A673 (cell line): ENCODE measurements at places on chromosomes 3 and 15. TPM values are rescaled to one million over a fixed set of nuclear protein-coding genes. Genes with fewer than 3 reads are reported as not detected.

DNA sequence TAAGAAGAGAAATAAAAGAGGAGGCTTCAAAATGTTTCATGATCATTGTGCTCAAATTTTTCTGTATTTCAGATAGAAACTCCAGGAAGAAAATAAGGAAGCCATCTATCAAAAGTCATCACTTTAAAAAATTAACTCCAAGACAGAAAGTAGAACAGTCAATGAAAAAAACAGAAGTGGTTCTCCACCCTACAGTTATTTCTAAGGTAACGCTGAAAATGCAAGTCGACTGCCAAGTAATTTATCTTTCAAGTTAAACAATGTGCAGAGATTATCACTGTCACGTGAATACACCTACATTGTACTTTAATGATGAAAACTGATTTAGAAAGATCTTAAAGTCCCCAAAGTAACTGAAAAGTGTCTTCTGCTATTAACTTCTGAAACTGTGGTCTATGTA lies 78.5 kb upstream of the SNRPA1 start:
- DNase-seq = no peak

DNA sequence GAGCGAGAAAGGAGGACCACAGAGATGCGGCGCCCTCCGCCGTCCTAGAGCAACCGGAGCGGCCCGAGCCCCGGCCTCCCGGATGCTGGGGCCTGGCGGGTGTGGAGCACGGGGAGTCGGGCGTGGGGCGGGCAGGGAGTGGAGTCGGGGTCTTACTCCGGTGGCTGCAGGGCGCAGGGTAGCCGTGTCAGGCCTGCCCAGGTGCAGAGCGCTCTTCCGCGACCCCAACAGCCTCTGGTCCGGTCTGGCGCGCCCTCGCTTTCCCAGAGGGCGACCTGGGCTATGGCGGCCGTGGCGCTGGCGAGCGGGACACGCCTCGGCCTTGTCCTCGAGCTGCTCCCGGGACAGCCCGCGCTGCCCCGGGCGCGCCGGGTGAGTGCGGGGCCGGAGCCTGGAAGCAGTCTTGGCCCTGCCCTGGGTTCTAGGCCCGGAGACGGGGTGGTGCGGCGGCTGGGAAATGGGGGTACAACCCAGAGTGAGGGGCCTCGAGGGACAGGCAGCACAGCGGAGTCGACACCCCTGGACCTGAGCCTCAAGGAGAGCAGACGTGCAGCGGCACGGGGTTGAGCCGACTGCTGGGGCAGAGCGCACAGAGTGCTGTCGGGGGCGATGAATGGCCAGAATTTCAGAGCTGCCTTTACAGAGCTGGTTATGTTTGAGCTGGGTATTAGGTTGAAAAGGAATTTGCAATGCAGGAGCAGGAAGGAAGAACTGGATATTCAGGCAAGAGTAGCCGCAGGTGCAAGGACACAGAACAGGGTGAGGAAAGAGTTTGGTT lies at the start of gene ZNF662:
TSS of gene ZNF662 (plus strand) at position 73 of the 778 bp plus-strand sequence. CDS start 1,973 bp downstream, outside the sequence.
- no peak for DNase-seq

GRCh38 chr3:50599716-50600118 lies 11.9 kb downstream of the CISH start:
- DNase-seq = no peak

- DNase-seq = peak; percentile 35
Measured at GRCh38 chr3:88440701-88441100, 290.9 kb downstream of the C3orf38 start.

DNA sequence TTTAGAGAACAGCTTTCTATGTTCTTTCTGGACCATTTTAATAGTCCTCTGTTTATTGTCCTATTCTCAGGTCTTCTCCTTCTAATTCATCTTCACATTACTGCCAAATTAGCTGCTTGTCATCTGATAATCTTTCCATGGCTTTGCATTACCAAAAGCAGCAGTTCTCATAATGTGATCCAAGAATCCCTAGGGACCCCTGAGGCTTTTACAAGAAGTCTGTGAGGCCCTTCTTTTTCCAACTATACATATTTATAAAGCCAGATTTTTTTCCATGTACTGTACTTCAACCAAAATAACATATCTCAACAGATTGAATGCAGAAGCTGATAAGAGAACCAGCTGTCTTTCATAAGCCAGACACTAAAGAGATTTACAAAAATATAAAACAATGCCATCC lies 162.5 kb upstream of the BFSP2 start:
- peak; percentile 56 for DNase-seq

- no peak for DNase-seq
Measured at GRCh38 chr15:70503798-70504298, 259.5 kb downstream of the UACA start.

GRCh38 chr3:34213478-34213877 lies 415.0 kb downstream of the PDCD6IP start:
- peak; percentile 75 for DNase-seq

- no peak for DNase-seq
Measured at GRCh38 chr3:8841472-8841871, 72.1 kb upstream of the OXTR start.

GRCh38 chr3:186746008-186746407 lies 28.8 kb downstream of the KNG1 start:
- peak; percentile 90 for DNase-seq

- no peak for DNase-seq
Measured at GRCh38 chr3:38136393-38136776, 542 bp downstream of the ACAA1 start.

GRCh38 chr15:53976844-53977392 lies 1.3 kb upstream of the UNC13C start:
- no peak for DNase-seq

DNA sequence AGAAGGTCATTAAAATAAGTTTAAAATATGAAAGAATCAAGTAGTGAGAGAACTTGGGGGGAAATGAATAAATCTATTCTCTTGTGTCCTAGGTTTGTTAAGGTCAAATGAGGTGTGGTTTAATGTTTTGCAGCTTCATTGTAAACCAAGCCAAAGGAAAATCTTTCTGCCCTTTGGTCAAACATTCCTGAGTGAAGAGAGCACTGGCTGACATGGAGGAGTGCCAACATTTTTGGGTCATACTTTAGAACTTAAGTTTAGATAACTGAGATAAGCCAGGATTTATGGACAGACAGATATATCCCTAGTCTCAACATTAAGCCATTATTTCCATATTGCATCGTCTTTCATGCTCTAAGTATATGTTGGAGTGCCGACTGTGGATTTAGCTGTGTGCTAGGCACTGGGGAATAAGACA lies 66.4 kb downstream of the PTPRG start:
- DNase-seq = no peak

GRCh38 chr3:113952921-113953320 lies 5.1 kb downstream of the ZDHHC23 start:
- no peak for DNase-seq

GRCh38 chr3:16467393-16467792 lies 46.1 kb downstream of the RFTN1 start:
- DNase-seq = no peak

DNA sequence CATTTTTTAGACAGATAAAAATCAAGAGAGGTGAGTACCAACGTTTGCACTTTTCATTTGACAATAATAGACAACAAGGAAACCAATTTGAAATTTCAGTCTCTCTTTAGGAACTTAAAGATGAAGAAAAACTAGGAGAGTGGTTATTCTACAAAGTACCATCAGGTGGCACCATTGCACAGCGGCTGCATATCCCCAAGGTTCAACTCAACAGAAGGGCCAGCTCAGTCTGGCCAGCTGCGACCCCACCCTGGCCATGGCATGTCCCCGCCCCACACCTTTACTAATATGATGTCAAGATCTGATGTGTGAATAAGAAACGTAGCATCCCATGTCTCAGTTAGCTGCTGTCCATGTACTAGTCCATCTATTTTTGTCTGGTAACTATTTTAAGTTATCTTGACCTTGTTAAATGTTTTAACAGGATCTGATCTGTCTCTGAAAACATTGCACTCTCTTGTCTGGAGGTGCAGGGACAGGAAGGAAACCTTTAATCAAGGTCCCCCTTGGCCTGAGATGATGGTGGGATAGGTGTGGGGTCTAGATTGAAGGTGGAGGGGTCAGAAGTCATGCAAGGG lies 35.5 kb upstream of the CGNL1 start:
- peak; percentile 68 for DNase-seq

DNA sequence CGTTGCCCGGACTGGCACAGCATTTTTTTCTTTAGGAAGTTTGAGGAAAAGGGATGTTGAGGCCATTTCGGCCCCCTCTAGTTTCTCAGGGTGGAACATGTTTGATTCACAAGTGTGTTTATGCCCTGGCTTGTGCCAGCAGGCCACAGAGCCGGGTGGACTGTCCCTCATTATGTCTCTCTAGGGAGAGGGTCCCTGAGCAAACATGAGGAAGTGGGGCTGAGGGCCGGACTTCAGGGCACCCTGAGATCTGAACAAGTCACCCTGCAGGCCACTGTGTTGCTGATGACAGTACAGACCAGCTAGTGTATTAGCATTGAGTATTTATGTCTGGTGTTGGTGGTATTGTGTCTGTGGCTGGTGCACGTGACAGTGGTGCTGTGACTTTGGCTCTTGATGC lies 34.9 kb downstream of the RNU5B-1 start:
- DNase-seq = no peak

GRCh38 chr3:46663591-46664135 lies 29.8 kb downstream of the ALS2CL start:
- DNase-seq = no peak

GRCh38 chr3:21954709-21955108 lies 203.7 kb upstream of the ZNF385D start:
- no peak for DNase-seq

DNA sequence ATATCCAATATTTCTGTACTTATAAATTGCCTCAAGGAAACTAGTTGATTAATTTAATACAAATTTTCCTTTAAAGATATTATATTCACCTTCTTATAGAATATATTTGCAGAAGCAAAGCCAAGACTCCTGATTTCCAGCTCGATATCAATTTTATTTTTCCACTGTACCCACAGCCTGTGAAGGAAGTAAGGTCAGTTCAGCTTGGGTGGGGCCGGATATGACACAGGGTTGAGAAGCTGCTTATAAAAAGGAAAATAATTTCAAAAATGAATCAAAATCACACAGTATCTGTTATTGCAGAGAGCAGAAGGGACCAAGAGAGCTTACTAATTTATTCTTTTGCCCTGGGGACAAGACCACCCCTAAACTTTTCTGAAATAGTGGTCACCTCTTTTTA lies 491.4 kb downstream of the TUSC7 start:
- DNase-seq = no peak

- DNase-seq = no peak
Measured at GRCh38 chr3:180881065-180881801, 31.2 kb upstream of the FXR1 start.

- no peak for DNase-seq
Measured at GRCh38 chr3:11305509-11305908, 33.3 kb downstream of the ATG7 start.

- no peak for DNase-seq
Measured at GRCh38 chr3:102400142-102400541, 34.7 kb upstream of the ZPLD1 start.

DNA sequence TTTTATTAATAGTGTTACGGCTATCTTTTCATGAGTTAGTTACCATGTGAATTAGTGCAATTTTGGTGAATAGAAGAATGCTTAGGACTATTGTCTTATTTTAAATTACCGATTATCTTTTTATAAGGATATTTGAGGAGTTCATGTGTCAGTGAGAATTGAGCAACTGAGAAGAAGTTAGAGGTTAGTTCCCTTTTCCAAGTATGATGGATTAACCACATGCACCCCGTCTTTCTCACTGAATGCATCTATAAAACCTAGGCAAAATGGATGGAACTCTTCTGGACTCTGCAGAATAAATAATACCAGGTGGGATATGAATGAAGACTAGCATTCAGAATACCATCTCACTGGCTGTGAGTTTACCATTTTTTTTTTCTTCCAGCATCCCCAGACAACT lies 74.3 kb downstream of the TCF12 start:
- DNase-seq = no peak

- DNase-seq = peak; percentile 16
Measured at GRCh38 chr3:190807719-190808375, 54.6 kb downstream of the GMNC start.

DNA sequence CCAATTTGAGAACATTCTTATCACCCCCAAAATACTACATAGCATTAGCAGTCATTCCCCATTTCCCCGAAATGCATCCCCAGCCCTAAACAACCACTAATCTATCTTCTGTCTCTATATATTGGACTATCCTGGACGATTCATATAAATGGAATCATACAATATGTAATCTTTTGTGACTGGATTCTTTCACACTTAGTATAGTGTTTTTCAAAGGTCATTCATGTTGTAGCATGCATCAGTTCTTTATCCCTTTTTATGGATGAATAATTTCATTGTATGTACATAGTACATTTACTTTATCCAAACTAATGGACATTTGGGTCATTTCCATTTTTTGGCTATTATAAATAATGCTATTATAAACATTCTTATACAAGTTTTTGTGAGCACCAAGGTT lies 27.5 kb upstream of the EIF1B start:
- no peak for DNase-seq

DNA sequence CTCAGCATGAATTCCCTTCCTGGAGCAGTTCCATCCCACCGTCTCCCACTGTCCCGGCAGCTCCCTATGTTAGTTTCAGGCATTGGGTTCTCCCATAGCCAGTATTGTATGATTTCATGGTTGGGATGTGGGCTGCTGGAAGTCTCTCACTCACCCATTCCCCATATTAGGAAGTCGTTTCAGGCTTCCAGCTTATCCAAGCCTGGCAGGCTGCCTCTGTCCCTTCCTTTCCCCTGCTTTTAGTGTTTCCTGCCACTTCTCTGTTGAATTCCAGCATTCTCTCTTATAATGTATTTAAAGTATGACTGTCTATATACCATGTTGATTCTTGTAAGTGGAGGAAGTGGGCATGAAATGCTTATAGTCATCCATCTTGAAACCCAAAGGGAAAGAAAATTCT lies 309.7 kb upstream of the RBMS3 start:
- no peak for DNase-seq

Gene SYNPR
- 14.7 and 17.6 TPM in 2 replicates for total RNA-seq

Gene TMEM40
- not detected in 2 replicates for total RNA-seq

Gene SNRPN
- 83.0 and 99.6 TPM in 2 replicates for total RNA-seq

Gene DNAJB11
- 94.1 and 103 TPM in 2 replicates for total RNA-seq

Gene MINAR1
- 1.2 and 1.6 TPM in 2 replicates for total RNA-seq

Gene MYZAP
- total RNA-seq = not detected in 2 replicates

Gene EXD1
- not detected in 2 replicates for total RNA-seq

Gene GPR87
- total RNA-seq = not detected in 2 replicates

Gene CYP11A1
- not detected in 2 replicates for total RNA-seq

Gene RNU6-1
- not detected in 2 replicates for total RNA-seq

Gene BOC
- total RNA-seq = 1.2 and 1.7 TPM in 2 replicates

Gene CLDN16
- 0.09 and 0.50 TPM in 2 replicates for total RNA-seq

Gene EFCC1
- not detected in 2 replicates for total RNA-seq

Gene INSYN1
- total RNA-seq = 0.54 and 2.0 TPM in 2 replicates

Gene COPB2
- 138 and 148 TPM in 2 replicates for total RNA-seq

Gene NDN
- total RNA-seq = not detected in 2 replicates
